ENCODE measurements at places on chromosomes 3 and 15. TPM values are rescaled to one million over a fixed set of nuclear protein-coding genes. Genes with fewer than 3 reads are reported as not detected.

Gene CHCHD6
- total RNA-seq = 46.7 TPM

GRCh38 chr15:69509131-69509530, 56.5 kb downstream of the RPLP1 start:
- ATAC-seq = no peak

DNA sequence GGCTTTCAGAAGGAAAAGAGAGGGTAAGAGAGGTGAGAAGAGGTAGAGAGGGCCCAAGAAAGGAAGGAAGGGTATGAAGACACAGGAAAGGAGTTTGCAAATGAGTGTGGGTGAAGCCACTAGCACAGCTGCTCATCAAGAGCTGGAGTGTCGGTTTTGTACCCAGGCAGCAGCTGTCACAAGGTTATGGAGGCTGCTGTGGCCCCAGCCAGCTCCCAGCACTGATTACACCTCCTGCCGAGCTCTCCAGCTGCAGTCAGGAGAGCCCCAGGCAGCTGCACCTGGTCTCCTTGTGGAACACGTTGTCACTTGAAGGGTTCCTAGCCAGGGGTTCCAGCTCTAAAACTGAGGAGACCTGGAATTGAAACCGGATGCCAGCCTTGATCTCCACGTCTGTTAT, 60.4 kb upstream of the CHD2 start:
- ATAC-seq = no peak

DNA sequence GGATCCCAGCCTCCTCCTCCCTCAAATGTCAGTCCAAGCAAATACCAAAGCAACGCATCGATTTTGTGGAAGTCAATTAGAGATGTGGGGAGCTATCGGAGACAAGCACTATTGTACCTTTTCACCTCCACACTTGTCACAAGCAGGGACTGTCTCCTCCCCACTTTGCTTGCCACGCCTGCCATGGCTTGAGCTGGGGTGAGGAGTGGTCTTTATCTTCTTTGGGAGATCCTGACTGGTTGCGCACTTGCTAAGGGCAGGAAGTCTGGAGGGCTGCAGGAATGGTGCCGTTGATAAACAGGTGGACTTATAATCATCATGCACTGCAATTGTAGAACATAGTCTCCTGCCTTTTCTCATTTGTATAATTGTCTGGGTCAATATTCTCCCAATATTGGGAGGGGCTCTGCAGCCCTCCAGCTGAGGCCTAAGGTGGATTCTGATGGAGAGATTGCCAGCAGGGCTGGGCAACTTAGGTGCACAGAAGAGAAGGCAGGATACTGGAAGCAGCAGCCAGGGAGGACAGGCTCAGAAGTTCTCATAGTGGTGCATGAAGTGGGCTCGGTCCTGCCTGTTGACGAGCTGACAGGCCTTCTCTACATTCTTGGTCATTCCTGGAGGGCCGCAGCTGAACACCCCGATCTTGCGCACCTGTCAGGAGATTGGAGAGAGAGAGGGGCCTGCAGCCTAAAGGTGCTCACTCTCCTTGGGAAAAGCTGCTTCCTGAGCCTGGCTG, 20.2 kb downstream of the DUOX2 start:
- no peak for ATAC-seq

DNA sequence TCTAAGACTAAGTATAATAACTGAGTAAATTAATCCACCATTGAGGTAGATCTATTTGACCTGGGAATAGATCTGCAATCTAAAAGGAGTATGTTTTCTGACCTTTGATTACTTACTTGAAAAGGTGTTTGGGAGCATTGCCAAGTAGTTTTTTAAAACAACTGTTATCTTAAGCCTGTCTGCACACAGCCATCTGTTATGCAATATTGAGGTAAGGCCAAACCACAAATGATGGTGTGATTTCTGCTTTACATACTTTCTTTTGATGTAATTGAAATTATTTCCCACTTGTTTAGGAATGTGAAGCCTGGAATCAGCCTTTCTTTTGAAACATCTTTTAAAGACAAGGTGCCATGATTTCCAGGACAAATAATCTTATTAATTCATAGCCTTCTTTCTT, 274.0 kb downstream of the BBX start:
- ATAC-seq = no peak

GRCh38 chr3:27031476-27031875, 337.7 kb downstream of the NEK10 start:
- no peak for ATAC-seq

GRCh38 chr15:62497356-62497755, 332.3 kb upstream of the C2CD4B start:
- no peak for ATAC-seq

- no peak for ATAC-seq
Observed at GRCh38 chr3:193874512-193874911, 261.4 kb upstream of the HES1 start.

DNA sequence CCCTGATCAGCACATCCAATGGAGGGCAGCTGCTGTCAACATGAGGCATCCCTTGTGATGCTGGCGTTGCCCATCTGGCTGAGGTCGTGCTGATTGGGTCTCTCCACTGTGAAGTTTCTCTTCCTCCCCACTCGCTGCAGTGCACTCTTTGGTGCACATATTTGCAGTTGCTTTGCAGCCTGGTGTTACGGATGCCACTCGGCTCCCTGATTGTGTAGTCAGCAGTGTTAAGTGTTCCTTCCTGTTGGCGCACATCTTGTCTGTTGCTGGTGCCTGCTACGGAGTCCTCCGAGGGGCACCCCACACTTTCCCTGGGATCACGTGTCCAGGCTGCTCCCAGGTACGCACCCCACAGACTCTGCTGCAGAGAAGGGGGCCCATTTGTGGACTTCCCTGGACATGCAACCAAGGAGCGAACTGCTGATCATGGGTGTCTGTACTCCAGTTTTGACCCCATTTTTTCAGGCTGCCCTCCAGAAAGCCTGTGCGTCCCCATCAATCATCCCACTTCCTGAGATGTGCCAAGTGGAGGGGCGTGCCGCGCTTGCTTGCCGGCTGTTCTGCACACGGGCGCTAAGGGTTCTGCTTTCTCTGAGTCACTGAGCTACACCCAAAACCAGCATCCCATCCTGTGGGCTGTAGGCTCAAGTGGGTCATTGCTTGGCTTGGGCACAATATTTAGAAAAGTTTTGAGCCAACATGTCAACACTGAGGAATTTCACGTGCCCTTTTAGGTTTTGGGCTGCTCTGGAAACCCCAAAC, 98.6 kb downstream of the FBLN2 start:
- ATAC-seq = peak; percentile 24
